HAP-1 (cell line): ENCODE measurements at places on chromosomes 4 and X.

DNA sequence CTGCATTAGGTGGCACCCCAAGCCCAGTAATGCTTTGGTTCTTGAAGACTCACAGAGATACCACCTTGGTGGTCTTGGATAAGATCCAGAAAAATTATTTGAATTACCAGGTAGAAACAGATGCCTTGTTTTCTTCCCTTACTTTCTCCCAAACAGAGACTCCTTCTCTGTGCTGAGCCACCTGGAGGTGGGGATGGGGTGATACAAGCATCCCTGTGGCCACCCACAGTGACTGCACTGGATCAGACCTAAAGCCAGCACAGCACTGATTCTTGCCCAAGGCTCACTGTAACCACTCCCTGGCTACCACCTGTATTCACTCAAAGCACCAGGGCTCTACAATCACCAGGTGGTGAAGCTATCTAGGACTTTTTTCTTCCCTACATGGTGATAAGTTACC lies 156.8 kb downstream of the TEX13A start:
- DNase-seq, result no peak

DNA sequence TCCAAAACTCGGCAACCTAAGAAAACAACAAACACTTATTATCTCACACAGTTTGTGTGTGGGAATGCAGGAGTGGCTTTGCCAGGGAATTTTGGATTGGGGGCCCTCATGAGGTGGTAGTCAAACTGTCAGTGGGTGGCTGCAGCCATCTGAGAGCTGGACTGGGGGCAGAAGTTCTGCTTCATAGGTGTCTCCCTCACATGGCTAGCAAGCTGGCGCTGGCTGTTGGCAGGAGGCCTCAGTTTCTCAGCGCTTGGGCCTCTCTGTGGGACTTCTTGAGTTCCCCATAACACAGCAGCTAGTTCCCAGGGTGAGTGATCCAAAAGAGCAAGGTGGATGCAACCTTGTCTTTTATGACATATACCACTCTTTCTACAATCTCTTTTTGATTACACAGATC lies 26.0 kb upstream of the RASL11B start:
- DNase-seq, result no peak

DNA sequence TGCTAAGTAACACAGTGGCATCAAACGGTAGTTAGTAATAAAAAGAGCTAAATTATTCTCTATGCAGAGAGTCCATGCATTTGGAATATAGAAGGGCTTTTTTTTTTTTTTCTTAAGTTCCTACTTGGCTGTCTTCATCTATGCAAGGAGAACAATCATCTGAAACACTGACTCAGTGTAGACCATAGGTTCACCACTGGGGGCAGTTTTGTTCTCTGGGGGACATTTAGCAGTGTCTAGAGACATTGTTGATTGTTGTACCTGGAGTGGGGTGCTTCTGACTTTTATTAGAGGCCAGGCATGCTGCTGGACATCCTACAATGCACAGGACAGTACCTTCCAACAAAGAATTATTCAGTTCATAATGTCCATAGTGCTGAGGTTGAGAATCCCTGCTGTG lies 41.2 kb downstream of the TMA16 start:
- no peak for DNase-seq

DNA sequence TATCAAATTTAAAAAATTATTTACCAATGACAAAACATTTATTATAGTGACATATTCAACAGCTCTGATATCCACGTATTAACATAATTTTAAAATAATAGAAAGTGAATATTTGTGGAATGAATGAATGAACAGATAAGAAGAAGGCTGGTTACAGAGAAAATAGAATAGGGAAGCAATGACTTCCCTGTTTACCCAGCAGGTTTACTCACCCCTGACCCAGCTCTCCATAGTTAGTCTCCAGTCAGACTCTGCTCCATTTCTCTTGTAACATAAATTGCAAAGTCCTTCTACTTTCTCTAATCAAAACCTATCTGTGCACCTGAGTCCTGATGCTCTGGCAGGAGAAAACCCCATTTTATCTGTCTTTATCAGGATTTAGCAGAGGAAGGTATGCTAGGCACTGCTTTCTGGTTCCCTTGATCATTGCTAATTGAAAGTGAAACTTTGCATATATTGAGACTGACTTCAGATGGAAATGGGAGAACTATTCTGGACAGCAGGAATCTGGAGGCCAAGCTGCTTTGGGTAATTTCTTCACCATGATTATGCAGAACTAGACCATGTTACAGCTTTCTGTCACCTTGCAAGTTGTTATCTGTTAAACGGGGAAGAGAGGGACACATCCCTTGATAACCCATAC lies 363.0 kb downstream of the FAT4 start:
- DNase-seq, result no peak

DNA sequence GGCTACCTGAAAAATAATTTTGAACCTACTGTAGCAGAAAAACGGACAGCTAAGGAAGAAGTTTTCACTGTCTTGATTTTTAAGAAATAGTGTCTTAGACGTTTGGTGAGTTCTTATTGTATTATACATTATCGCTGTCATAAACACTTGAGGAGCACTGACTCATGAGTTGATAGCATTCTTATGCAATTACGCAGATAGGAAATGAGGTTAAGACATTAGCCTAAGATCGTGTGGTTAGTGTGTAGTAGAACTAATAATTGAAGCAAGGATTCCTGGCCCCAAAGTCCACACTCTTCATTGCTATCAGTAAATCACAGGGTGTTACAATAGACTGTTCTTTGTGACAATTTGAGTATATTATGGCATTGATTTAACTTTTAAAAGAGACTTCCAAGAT lies 238.1 kb downstream of the ARAP2 start:
- no peak for DNase-seq
